ENCODE measurements at places on chromosomes 3 and 15. TPM values are rescaled to one million over a fixed set of nuclear protein-coding genes. Genes with fewer than 3 reads are reported as not detected.

The SLC24A5 gene
- not detected for total RNA-seq

The PSTPIP1 gene
- 4.6 TPM for total RNA-seq

The ALDH1A2 gene
- total RNA-seq, result not detected

The SUSD5 gene
- total RNA-seq, result not detected

The GNAT1 gene
- not detected for total RNA-seq

The ARHGEF26 gene
- 2.0 TPM for total RNA-seq

The GOLGA6L7 gene
- not detected for total RNA-seq

The GOLGA8O gene
- total RNA-seq, result 0.61 TPM

The LRRN1 gene
- total RNA-seq, result 0.08 TPM

The TRH gene
- not detected for total RNA-seq

The NMNAT3 gene
- total RNA-seq, result 4.0 TPM

The CHRD gene
- not detected for total RNA-seq

The LRRC49 gene
- total RNA-seq, result 13.7 TPM

The TF gene
- 0.27 TPM for total RNA-seq

The NEK11 gene
- 7.7 TPM for total RNA-seq

The PPP1R14D gene
- not detected for total RNA-seq

The GOLGA6D gene
- total RNA-seq, result not detected

The PLCL2 gene
- 1.1 TPM for total RNA-seq

The GPR87 gene
- 61.2 TPM for total RNA-seq

The SLC28A1 gene
- not detected for total RNA-seq

The CD200 gene
- total RNA-seq, result not detected

The BDH1 gene
- total RNA-seq, result 17.8 TPM

The AGBL1 gene
- total RNA-seq, result not detected

The SOX2 gene
- not detected for total RNA-seq

The FBLN2 gene
- total RNA-seq, result 0.86 TPM

The ACOX2 gene
- total RNA-seq, result 0.39 TPM

The LRTM1 gene
- not detected for total RNA-seq

The C2CD4A gene
- total RNA-seq, result not detected

The WDR93 gene
- total RNA-seq, result not detected

The MESP2 gene
- 1.7 TPM for total RNA-seq

The SLC30A4 gene
- total RNA-seq, result 1.7 TPM

The ATP2B2 gene
- total RNA-seq, result not detected

The IGF2BP2 gene
- 116 TPM for total RNA-seq

The AMT gene
- 1.9 TPM for total RNA-seq

The ILDR1 gene
- 0.55 TPM for total RNA-seq

The PCSK6 gene
- total RNA-seq, result 2.1 TPM

The FAM81A gene
- 0.04 TPM for total RNA-seq

The TMC3 gene
- total RNA-seq, result not detected

The KY gene
- total RNA-seq, result not detected

The GOLGA8M gene
- not detected for total RNA-seq

The CPLX3 gene
- total RNA-seq, result not detected

The CCDC33 gene
- total RNA-seq, result not detected

The MCF2L2 gene
- 0.55 TPM for total RNA-seq
